ENCODE measurements at places on chromosomes 16 and 17. TPM values are rescaled to one million over a fixed set of nuclear protein-coding genes. Genes with fewer than 3 reads are reported as not detected.

- no peak for DNase-seq
These were observed 326.3 kb downstream of the MAF start for GRCh38 chr16:79274264-79274663.

GRCh38 chr16:73713778-73714495, 582.7 kb upstream of the PSMD7 start:
- DNase-seq, result no peak

DNA sequence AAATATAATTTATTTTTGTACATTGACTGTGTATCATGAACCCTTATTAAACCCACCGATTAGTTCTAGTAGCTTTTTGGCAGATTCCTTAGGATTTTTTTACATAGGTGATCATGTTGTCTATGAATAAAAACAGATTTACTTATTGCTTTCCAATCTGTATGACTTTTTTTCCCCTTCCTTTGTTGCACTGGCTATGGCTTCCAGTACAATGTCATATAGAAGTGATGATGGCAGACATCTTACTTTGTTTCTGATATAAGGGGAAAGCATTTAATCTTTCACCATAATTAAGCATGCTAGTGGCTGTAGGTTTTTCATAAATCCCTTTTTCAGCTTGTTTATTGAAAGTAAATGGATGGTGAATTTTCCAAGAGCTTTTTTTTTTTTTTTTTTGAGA, 28.9 kb upstream of the NACA2 start:
- DNase-seq, result no peak

- DNase-seq, result no peak
These were observed 7.1 kb upstream of the ASGR1 start for GRCh38 chr17:7186241-7186640.

DNA sequence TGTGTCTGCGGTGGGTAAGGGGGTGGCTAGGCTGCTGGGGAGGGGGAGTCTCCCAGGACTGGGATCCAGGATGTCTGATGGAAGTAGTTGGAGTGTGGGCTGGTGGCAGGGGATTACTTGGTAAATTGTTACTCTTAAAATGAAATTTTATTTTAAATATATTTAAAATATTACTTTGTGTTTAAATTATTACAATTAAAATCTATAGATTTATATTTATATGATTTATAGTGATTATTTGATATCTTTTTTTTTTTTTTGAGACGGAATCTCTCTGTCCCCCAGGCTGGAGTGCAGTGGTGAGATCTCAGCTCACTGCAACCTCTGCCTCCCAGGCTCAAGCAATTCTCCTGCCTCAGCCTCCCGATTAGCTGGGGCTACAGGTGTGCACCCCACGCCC, 18.6 kb downstream of the CPNE2 start:
- DNase-seq, result no peak

HLF gene
- 5.6 TPM for polyA plus RNA-seq
